ENCODE measurements at places on chromosomes 12 and 14.

GRCh38 chr12:124510301-124510970 lies 57.0 kb downstream of the NCOR2 start:
- DNase-seq, result no peak

- no peak for DNase-seq
These were observed 166.6 kb upstream of the BCL2L14 start for GRCh38 chr12:11904124-11904523.

GRCh38 chr12:116339800-116340371 lies 62.4 kb upstream of the MED13L start:
- DNase-seq, result no peak

GRCh38 chr12:120680165-120680738 lies 6.7 kb upstream of the MLEC start:
- DNase-seq, result no peak

- no peak for DNase-seq
These were observed 10.7 kb downstream of the CCDC196 start for GRCh38 chr14:66496911-66497310.

DNA sequence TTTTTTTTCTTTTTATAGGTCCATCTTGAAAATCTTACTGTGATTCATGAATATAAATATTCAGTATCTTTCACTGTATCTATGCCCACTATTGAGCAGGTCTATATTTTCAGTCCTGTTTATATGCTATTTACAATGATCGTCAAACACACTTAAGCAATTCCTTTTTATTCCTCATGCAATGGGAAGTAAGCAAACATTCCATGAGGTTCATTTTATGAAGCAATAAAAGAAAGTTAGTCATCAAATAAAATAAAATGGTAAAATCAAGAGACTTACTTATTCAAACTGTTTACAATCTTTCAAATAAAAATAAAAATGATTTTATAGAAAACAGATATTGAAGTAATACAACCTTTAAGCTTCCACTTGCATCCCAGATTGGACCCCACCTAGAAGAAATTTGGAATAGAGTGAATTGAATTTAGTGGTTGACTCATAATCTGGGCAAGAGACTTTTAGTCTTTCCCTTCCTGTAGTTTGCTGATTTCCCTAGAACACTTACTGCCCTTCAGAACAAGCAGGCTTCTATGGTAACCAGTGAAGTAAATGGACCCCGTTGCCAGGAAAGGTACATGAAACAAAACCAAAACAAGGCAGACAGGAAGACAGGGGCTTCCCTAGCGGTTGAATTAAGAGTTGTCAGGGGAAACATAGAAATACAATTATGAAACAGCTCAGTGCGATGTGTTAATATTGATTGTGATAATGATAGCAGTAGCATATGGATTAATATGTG lies 241.0 kb upstream of the ATP2B1 start:
- no peak for DNase-seq

GRCh38 chr12:125552295-125552694 lies 487.1 kb downstream of the AACS start:
- no peak for DNase-seq

GRCh38 chr12:46499901-46500300 lies 127.3 kb upstream of the SLC38A2 start:
- DNase-seq, result no peak

All from cerebellar nuclear complex (tissue), 1 donor.